ENCODE measurements at places on chromosomes 12 and 14.

GRCh38 chr14:88326352-88327103, 3.5 kb upstream of the KCNK10 start:
- DNase-seq: no peak

- DNase-seq: no peak
Measured at GRCh38 chr12:115378291-115378690, 694.3 kb upstream of the TBX3 start.

GRCh38 chr14:51457843-51458562, 193.7 kb upstream of the FRMD6 start:
- no peak for DNase-seq

- DNase-seq: no peak
Measured at GRCh38 chr12:119673634-119674033, 5.7 kb downstream of the PRKAB1 start.

DNA sequence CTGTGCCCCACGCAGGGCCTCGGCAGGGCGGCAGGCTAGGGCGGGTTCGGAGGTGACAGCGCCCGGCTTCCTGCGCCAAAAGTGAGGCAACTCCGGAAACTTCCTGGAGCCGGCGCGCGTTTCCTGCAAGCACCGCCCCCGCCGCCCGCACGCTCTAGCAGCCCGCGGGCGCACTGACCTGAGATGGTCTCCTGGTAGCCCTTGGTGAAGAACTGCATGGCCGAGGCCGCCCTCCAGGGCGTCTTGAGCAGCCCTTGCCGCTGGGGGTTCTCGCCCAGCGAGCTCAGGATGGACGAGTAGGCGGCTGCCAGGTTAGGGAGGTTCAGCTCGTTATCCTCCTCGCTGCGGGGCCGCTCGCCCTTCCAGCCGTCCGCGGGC, 494 bp downstream of the GCH1 start:
- peak; percentile 84 for DNase-seq

- peak; percentile 48 for DNase-seq
Measured at GRCh38 chr12:13101821-13102375, 1.6 kb downstream of the GSG1 start.

GRCh38 chr14:32430326-32430725, 101.2 kb downstream of the AKAP6 start:
- no peak for DNase-seq

DNA sequence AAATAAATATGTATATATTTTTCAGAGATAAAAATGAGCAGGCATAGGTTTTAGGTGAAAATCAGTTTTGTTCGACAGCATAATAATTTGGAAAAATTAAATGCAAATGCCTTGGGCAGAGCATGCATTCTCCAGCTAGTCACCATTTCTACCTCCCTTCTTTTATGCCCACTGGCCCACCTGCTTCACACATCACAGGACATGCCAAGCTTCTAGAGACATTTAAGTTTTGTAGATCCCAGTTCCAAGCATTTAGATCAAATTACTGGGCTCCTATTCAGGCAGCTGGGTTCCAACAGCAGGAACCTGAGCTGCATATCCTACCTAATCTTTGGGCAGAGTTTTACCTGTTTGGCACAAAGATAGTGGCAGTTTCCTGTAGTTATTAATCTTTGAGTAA, 67.6 kb upstream of the SLC38A4 start:
- no peak for DNase-seq

DNA sequence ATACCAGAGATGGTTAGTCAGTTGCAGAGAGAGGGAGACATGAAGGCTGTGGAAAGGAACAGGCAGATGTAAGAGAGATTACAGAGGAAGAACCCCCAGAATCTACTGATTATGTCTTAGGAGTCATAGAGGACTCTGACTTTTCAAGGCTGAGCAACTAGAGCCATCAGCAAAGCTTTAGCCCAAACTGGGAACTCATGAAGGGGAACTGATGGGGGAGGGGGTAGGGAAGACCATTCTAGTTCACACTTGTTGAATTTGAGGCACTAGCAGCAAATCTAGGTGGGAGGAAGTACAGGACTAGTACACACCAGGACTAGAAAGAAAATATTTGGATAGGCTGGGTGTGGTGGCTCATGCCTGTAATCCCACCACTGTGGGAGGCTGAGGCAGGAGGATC, 10.1 kb downstream of the LGALS3 start:
- DNase-seq: no peak

DNA sequence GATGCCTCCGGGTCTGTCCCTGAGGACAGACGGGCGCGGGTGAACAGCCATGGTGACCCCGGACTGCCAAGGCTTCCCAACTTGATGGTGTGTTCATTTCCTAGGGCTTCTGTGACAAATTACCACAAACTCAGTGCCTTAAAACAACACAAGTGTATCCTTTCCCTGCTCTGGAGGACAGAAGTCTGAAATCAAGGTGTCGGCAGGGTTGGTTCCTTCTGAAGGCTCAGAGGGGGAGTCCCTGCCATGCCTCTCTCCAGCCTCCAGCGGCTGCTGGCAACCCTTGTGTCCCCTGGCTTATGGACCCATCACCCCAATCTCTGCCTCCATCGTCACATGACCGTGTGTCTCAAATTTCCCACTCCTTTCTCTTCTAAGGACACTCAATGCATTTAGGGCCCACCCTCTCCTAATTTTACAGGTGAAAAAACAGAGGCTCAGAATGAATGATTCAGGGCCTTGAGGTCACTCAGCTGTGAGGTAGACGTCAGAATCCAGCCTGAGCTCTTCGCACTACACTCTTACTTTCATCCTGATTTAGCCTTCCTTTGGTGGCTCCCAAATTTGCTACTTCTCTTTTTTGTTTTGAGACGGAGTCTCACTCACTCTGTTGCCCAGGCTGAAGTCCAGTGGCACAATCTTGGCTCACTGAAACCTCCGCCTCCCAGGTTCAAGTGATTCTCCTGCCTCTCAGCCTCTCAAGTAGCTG, 45.4 kb downstream of the VCPKMT start:
- DNase-seq: no peak

DNA sequence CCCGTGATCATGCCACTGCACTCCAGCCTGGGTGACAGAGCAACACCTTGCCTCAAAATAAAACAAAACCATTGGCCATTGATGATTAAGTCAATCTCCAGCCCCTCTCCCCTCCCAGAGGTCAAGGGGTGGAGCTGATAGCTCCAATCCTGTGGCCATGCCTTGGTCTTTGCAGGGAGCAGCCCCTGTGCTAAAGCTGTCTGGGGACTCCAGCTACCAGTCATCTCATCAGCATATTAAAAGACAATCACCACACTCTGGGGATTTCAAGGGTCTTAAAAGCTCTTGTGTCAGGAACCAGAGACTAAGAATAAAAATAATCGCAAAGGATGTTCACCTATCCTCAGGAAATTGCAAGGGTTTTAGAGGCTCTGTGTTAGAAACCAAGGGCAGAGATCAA, 30.6 kb downstream of the HCAR2 start:
- no peak for DNase-seq

DNA sequence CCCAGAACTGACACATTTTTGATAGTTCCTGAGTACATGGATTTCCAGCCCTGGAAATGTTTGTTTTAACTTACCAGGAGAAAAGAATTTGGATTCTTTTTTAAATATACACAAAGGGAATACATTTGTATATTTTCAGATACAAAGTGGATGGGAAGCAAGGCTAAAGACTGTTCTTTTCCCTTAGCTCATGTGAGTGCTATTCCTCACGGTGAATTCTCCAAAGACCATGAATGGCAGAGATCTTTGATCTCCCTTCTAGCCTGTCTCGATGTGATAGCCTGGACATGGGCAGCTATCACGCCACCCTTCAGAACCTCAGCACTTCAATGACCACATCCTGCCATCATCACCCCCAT, 91.3 kb downstream of the DPF3 start:
- DNase-seq: no peak

DNA sequence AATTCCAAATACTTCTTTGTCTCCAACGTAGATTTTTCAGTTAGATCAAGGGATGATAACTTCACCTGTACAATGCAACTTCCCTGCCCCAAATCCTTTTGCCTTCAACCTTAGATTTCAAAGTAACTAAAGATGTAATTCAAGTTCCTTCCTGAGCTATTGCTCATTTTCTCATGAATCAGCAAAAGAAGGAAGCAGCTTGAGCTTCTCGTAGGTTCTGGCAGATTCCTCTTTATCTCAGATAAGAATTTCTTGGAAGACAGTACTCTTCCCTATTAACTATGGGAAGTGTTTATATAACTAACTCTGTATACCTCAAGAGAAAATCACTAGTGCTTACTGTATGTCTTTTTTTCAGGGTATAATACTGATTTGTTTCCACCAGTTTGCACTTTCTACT, 203.8 kb downstream of the RASSF9 start:
- no peak for DNase-seq

DNA sequence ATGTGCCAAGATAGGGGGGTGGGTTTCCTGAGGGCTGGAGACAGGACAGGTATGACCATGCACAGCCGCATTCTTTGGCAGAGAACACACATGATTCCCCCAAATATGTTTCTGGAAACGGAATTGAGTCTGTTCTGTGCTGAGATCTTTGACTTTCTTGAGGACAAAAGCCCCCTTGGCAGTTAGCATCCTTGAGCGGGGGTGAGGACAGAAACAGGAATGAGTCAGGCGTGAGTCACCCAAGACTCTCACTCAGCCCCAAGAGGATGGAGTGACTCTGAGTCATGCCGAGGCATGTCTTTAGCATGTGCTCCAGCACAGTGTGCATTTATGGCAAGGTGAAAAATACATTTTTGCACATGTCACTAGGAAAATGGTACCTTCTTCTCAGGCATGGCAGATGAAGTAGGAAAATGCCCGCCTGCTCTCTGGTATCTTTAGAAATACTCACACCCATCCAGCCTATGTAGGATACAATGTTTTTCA, 52.1 kb downstream of the DAD1 start:
- DNase-seq: peak; percentile 83

- DNase-seq: no peak
Measured at GRCh38 chr12:7994731-7995205, 37.7 kb upstream of the FOXJ2 start.

DNA sequence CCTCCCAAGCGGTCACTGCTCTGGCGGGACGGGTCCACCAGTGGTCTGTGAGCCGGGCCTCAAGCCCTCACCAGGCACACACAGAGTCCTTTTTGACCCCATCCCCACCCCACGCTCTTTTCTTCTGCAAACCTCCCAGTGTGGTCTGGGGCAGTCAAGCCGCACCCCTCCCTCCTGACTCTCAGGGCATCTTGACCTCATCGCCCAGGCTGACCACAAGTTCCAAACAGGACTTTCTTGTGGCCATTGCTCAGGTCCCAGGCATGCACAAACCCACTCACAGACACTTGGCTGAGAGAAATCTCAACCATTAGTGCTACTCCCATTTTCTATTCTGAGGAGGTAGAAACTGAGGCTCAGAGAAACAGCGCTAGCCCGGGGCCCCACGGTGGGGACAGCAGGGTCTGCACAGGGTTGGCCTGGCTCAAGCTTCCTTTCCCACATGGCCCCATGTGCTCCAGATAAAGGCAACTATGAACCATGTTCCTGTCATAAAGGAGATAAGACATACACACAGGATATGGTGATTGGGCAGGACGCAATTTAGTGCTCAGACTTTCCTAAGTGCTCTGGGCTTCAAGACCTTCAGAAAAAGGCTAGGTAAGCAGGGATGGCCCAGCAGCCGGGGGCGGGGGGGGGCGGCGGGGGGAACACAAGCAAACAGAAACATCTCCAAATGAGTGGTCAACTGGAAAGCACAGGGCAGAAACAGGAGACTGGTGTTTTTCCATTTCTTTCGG, 69.6 kb downstream of the ITPK1 start:
- no peak for DNase-seq

GRCh38 chr14:55329999-55330710, 58.9 kb downstream of the FBXO34 start:
- no peak for DNase-seq
